Activated CD4-positive, alpha-beta T cell treated with anti-CD3 and anti-CD28 coated beads for 4 hours (primary cell): ENCODE measurements at places on chromosomes 11 and 22.

- no peak for DNase-seq
Observed at GRCh38 chr11:8612522-8612921, 18.5 kb upstream of the STK33 start.

- DNase-seq: no peak
Observed at GRCh38 chr22:47061226-47061625, 298.8 kb downstream of the TBC1D22A start.

DNA sequence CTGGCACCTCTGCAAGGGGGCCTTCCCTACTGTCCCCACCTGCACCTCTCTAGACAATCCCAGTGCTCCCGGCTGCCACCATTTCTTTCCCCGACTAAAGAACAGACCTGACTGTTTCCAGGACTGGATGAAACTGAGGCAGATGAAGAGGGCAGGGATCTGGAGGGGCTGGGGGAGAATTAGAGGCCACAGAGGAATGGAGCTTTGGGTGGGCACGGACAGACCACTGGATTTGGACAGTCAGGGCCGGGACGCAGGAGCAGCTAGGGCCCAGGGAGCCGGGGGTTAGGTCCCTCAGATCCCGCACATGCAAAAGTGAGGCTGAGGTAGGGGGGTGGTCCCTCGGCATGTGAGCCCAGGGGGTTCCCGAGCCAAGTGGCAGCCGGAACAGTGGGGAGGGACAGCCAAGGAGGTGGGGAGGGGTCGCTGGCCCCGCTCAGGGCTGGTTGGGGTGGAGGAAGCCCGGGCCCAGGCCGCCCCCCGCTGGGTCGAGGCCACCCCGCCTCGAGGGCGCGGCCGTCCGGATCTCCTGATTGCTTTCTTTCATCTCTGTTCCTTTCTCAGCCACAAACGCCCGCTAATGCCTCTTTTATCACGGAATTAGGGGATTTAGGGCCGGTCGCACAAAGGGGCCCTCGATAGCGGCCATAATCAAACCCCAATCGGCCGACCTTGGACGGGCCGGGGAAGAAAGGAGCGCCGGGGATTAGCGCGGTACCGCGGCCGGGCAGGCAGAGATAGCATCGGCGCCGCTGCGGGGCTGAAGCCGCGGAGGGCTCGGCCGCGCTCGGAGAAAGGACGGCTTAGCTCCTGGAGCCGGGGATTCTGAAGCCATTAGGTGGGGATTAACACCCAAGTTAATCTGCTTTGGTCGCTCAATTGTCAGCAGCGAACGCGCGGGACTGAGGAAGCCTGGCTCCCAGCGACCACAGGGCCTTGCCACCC is 9.3 kb downstream of the SLC25A1 start:
- no peak for DNase-seq

- no peak for DNase-seq
Observed at GRCh38 chr11:44261800-44262591, 47.9 kb downstream of the ALX4 start.

DNA sequence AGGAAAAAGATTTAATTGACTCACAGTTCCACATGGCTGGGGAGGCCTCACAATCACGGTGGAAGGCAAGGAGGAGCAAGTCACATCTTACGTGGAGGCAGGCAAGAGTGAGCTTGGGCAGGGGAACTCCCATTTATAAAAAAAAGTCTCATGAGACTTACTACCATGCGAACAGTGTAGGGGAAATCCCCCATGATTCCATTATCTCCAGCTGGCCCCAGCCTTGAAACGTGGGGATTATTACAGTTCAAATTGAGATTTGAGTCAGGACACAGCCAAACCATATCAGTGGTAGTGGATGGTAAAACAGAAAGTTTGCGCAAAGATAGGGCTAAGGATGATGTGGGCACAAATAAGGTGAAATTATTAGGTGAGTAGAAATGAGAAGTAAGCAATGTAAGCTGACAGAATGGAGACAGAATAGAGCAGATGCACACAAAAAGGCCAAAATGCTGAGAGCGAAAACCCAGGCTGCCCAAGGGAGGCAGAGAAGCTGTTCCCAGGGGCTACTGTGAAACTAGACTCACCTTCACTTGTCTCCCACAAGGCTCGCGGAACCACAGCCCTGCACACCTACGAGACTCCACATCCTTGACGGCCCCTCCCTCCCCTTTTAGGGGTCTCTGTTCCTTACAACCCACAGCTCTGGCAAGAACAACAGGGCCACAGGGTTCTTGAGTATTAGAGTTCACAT is 377.6 kb downstream of the CADM1 start:
- DNase-seq: no peak

GRCh38 chr22:41435560-41435959 is 11.0 kb downstream of the TOB2 start:
- DNase-seq: no peak

- no peak for DNase-seq
Observed at GRCh38 chr11:61555051-61555969, 25.6 kb downstream of the SYT7 start.

DNA sequence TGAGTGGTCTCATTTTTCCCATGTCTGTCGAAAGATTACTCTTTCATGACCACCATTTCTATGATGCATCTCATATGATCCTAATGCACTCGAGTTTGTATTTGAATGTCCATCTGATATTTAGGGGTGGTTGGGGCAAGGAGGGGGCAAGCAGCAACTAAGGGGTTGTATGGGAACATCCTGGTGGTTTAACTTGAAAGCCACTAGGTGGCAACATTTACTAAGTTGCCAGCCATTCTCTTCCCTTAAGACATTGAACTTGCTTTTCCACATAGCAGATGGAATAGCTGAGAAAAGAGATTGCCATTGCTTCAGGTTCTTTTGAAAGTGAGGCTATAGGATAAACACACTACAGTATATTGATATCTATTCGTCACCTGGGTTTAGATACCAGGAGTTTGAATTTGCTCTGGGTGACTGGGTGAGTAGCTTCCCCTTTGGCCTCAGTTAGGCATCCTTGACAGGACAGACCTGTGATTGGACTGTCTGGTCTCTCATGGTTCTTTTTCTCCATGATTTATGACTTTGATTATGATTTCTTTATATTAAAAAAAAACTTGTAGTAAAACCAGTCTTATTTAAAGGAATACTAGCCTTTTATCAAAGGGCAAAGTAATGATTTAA is 32.4 kb downstream of the NF2 start:
- no peak for DNase-seq

DNA sequence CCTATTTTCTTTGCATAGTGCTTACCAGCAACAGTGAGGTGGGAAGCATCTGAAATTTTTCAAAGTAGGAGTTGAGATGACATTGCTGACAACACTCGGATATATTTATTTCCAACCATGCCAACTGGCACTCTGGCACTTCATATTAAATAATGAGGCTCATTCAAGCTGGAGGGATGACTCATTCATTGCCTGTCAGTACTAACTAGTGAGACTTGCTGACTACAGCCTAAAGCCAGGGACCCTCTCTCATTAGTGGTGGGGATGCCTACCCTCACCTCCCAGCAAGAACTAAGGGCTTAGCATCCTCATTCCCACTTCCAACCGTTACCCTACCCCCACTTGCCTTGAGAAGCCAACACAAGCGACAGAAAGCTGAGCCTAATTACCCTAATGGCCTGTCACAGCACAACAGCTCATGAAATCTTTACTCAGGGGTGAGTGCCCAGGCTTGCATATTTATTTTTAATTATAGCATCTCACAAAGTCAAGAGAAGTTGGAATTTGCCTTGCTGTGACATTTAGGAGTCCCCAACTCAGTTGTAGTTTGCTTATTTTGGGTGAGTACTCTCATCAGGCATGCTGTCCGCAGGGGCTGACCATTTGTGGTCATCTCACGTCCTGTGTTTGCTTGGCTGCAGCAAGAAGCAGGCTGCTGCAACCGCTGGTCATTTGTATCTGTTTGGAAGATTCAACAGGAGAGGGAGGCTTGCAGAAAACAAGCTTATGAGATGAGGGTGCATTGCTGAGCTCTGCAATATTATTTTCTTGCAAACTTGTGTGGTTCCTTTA is 181.6 kb upstream of the POU2AF2 start:
- no peak for DNase-seq

DNA sequence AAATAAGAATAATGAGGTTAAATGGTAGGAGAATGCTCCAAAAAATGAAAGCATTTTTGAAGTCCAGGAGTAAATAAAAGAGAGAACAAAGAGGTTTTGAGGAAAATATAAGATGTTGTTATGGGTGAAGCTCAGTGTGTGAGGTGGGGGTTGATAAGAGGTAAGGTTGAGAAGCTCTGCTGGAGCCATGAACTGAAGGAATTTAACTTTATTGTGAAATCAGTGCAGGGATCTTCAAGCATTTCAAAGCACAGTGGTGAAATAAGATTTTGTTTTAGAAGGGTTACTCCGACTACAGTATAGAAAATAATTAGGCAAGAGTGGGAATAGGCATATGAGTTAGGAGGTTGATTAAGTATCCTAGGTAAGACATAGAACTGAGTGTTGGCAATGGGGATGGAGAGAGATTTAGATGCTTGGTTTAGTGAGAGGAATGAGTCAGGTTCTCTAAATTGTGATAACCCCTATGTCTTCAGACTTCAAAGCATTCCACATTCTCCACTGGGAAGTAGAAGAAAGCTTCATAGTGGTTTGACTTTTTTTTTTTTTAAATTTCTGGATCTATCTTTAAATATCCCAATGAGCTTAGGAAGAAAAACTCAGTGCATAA is 403.2 kb downstream of the AASDHPPT start:
- DNase-seq: no peak

- no peak for DNase-seq
Observed at GRCh38 chr11:422249-422656, 7.5 kb upstream of the SIGIRR start.

GRCh38 chr22:49619301-49619700 is 208.4 kb downstream of the BRD1 start:
- no peak for DNase-seq

DNA sequence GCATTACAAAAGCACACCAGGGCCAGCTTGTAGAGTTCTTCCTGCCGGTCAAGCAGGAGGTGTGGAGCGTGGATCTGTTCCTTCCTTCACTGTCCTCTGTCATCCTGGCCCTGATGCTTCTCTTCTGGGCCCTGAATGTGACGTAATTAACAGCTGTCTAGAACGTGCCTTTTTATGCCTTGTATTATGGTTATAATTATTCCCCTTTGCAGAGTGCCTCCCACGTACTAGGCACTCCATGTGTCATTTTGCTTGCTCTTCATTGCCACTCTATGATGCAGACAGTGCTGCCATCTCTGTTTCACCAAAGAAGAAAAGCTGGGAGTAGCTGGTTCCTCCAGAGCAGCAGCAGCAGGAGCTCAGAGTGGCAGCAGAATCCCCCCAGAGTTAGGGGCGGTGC is 132.1 kb upstream of the TTC12 start:
- DNase-seq: no peak

DNA sequence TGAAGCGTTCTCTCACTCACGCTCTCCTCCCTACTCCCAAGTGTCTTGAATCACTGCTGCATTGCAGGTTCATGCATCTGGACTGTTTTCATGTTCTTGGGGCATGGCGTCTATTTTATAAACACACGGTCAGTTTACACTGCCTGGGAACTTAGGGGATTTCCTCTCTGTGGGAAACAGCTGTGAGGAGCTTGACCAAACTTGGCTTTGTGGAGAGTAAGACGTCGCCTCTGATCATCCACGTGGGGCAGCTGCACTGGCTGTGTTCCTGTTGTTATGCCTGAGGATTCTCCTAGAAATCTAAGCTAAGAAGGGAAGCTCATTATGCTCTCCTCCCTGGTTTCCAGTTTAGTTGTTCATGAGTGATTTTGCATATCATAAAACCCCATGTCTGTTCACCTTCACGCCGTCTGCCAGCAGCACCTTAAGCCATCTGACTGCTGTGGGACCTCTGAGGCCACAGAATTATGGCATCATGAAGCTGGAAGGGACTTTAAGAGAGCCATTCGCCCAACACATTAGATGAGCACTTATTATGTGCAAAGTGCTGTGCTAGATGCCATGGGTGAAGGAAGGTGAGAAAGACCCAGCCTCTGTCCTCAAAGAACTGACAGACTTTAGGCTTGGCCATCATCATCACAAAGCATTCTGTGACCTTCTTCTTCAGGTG is 38.8 kb upstream of the POU2AF1 start:
- DNase-seq: no peak

DNA sequence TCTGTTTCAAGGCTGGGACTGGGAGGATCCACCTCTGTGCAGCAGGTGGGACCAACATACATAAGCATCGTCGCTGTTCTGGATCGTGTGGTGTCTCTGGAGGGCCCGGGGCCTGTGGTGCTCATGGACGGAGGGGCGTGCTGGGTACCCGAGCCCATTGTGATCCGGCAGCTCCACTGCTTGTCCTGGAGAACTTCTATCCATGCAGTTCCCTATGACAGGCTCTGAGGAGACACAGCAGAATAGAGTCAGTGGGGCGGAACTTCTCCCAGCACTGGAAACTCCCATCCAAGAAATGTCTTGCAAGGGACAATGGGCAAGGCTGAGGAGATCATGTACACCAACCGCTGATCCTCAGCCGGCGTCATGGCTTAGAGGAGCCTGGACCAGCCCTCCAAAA is 11.6 kb upstream of the APOA1 start:
- DNase-seq: no peak

DNA sequence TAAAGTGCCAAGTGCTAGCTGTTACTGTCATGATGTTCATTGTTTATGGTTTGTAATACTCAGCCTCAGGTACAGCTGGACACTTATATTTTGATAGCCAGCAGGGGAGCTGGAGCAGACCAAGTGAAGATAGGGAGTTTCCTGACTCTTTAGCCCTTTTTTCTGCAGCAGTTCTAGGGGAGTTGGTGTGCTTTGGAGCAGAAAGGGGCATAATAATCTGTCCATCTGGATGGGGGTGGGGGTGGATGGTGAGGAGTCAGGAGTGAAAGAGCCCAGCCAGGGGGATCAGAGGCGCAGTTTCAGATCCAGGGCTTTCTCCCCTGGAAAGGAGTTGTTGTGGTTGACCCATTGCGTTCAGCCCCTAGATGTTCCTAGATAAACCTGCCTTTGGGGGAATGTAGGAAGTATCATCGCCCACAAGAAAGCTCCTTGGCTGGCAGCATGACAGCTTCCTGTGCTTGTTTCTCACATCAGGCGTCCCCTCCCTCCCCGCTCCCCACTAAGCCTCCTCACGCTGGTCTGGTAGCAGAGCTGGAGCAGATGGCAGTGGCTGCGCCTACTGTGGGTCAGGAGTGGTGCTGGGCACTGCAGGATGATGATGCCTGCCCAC is 41.9 kb downstream of the MED15 start:
- peak; percentile 38 for DNase-seq

DNA sequence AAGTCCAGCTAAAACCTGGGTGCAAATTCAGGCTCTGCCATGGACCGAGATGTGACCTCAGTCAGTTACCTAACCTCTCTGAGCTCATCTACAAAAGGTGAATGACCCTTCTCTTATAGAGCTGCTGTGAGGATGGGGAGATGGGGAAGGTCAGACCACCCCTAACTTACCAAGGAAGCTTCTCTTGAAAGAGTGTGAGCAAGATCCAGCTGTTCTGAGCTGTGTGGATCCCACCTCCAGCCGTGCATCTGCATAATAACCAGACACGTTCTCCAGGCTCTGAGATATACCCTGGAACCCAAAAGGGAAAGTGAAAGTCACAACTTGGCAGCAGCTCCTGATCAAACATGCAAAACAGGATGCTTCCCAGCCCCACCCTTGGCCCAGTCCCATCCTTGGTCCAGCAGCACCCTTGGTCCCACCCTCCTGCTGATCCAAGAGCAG is at the start of gene APOL3:
APOL3 (minus strand) TSS at position 257 of the 444 bp plus-strand sequence. CDS start 11,700 bp downstream, outside the sequence.
- DNase-seq: peak; percentile 36

GRCh38 chr11:37857726-37858125 is 1259.7 kb upstream of the RAG2 start:
- no peak for DNase-seq
